ENCODE measurements at places on chromosomes 1 and 21. TPM values are rescaled to one million over a fixed set of nuclear protein-coding genes. Genes with fewer than 3 reads are reported as not detected.

DNA sequence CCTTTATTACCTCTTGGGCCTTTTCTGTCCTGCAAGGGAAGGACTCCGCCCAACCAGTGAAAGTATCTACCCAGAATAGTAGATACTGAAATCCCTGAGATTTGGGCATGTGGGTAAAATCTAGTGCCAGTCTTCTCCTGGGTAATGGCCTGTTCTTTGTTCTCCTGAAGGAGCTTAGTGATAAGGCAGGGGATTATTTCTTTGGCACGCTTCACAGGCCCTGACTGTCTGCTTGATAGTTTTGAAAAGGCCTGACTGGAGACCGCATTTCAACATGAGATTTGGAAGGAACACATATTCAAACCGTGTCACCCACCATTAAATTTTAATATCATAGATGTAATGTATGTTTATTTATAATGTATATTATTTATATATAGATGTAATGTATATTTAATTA, 48.9 kb downstream of the RASAL2 start:
- no peaks in the 10 kb centered on the region for H3K4me1 ChIP-seq
- H3K27me3 ChIP-seq: no peaks in the 10 kb centered on the region
- H3K27ac ChIP-seq: no peak overlapping the region
- no peak overlapping the region for H3K4me3 ChIP-seq
- no peaks in the 10 kb centered on the region for H3K36me3 ChIP-seq

- no peaks in the 10 kb centered on the region for H3K36me3 ChIP-seq
- no peaks in the 10 kb centered on the region for H3K27me3 ChIP-seq
- no peak for DNase-seq
Observed at GRCh38 chr21:40152476-40152875, 285.2 kb downstream of the PCP4 start.

GRCh38 chr1:21774835-21775549, 8.0 kb downstream of the USP48 start:
- H3K36me3 ChIP-seq: peaks cover 22% of the 10 kb centered on the region
- H3K4me1 ChIP-seq: peaks cover 70% of the 10 kb centered on the region
- no peak overlapping the region for H3K27ac ChIP-seq
- no peak overlapping the region for H3K4me3 ChIP-seq

DNA sequence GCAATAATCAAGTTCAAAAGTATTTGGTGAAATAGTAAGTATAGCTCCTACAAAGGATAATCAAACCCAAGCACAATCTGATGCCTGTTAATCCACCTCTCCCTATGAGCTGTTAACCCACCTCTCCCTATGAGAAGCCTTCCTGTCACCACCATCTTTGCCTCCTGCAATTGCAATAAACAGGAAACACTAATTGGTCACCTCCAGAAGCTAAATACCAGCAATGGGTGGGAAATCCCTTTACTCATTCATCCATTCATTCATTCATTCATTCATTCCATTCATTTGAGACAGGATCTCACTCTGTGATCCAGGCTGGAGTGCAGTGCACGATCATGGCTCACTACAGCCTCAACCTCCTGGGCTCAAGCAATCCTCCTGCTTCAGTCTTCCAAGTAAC, 132.8 kb downstream of the RERE start:
- H3K27me3 ChIP-seq: no peaks in the 10 kb centered on the region
- H3K4me1 ChIP-seq: peaks cover 41% of the 10 kb centered on the region
- no peak for DNase-seq
- no peak overlapping the region for H3K4me3 ChIP-seq

DNA sequence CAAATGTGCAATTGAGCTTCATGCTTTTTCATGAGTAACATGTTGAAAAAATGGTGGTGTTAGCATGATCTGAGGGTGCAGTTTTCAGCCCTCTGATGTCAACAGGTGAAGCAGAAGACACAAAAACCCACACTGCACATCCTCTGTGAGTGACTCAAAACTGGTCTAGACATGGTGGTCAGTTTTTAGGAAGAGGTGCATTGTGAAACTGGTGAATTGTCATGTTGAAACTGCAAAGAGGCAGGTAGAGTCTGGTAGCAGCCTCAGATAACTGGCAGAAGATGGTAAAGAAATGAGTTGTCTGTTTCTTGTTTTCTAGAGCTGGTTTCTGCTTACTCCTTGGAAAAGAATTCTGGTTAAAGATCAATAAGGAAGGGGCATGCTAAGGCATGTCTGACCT, 97.3 kb upstream of the HMCN1 start:
- no peaks in the 10 kb centered on the region for H3K27me3 ChIP-seq
- peak; percentile 70 for DNase-seq
- peaks cover 18% of the 10 kb centered on the region for H3K4me1 ChIP-seq
- peaks cover 15% of the 10 kb centered on the region for H3K36me3 ChIP-seq

- H3K36me3 ChIP-seq: no peaks in the 10 kb centered on the region
- no peak for DNase-seq
- H3K4me1 ChIP-seq: peaks cover 7% of the 10 kb centered on the region
Observed at GRCh38 chr1:116368241-116368640, 4.8 kb upstream of the ATP1A1 start.

GRCh38 chr1:206493279-206493678, 14.1 kb upstream of the RASSF5 start:
- no peak overlapping the region for H3K4me3 ChIP-seq
- no peak overlapping the region for H3K27ac ChIP-seq
- DNase-seq: no peak
- peaks cover 2% of the 10 kb centered on the region for H3K36me3 ChIP-seq
- H3K27me3 ChIP-seq: no peaks in the 10 kb centered on the region

- H3K27ac ChIP-seq: no peak overlapping the region
- H3K36me3 ChIP-seq: no peaks in the 10 kb centered on the region
- H3K4me3 ChIP-seq: no peak overlapping the region
- DNase-seq: no peak
- H3K4me1 ChIP-seq: peaks cover 9% of the 10 kb centered on the region
Observed at GRCh38 chr21:36744560-36745231, 45.8 kb downstream of the SIM2 start.

DNA sequence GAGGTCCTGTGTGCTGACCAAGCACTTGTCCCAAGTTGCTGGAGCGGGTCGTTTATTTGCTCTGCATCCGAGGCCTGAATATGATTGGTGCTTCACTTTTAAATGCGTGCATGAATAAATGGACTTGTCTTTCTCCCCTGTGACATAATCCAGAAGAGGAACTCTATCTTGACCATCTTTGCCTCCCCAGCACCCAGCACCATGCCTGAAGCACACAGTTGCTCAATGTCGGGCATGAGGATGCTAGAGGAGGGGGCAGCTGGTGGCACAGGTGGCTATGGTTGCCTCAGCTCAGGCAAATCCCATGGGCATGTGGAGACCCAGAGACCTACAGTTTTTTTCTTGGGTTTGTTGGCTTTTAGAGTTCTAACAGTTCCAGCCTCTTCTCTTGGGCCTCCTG, 142.6 kb downstream of the KAZN start:
- H3K4me3 ChIP-seq: no peak overlapping the region
- DNase-seq: no peak
- no peak overlapping the region for H3K27ac ChIP-seq
- H3K27me3 ChIP-seq: peaks cover 30% of the 10 kb centered on the region
- no peaks in the 10 kb centered on the region for H3K4me1 ChIP-seq

DNA sequence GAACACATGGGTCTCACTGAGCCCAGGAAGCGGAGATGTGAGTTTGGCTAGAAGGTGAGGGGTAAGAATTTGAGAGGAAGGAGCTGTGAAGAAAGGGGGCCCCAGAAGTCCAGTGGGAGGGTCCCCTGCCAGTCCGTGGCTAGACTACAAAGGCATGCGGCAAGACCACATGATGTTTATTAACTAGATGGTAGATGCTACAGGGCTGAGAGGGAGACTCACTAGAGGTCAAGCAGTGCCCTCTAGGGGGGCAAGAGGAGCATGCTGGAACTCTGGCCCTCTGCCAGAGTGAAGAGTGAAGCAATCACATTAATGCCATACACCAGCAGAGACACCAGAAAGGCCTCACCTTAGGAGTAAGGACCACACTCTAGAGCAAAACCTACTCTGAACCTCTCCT, 12.2 kb downstream of the KIAA0319L start:
- DNase-seq: peak; percentile 59
- H3K27ac ChIP-seq: no peak overlapping the region
- peaks cover 5% of the 10 kb centered on the region for H3K36me3 ChIP-seq
- H3K4me3 ChIP-seq: no peak overlapping the region

DNA sequence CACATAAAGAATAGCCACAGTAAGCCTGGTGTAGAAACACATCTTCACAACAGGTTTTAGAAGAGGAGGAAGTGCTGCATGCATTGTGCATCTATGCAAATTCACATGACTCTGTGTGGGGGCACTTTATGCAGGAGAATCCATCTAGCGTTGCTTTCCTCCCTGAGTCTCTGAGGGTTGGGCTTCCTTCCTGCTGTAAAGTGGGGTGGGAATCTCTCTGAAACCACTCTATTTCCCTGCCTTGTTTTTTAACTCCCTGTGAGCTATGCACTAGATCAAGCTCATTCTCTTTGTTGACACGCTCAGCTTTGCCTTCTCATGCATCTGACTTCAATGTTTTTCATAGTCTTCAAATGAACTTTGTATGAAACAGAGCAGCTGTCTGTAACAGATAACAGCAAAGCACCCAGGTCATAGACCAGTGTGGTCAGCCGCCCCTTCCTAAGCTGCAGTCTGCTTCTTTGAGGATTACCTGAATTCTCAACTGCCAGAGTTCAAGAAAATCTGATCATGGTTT, 102.7 kb upstream of the DPH5 start:
- no peaks in the 10 kb centered on the region for H3K27me3 ChIP-seq
- H3K36me3 ChIP-seq: peaks cover 4% of the 10 kb centered on the region
- peak overlapping the region; percentile 81 for H3K27ac ChIP-seq
- DNase-seq: no peak

- DNase-seq: peak; percentile 83
- no peak overlapping the region for H3K27ac ChIP-seq
- H3K36me3 ChIP-seq: no peaks in the 10 kb centered on the region
- H3K27me3 ChIP-seq: peaks cover 5% of the 10 kb centered on the region
Observed at GRCh38 chr1:23838401-23838866, 13.2 kb upstream of the HMGCL start.

GRCh38 chr1:5223206-5223605, 568.8 kb downstream of the AJAP1 start:
- H3K27me3 ChIP-seq: peaks cover 12% of the 10 kb centered on the region
- no peak overlapping the region for H3K27ac ChIP-seq
- H3K4me1 ChIP-seq: no peaks in the 10 kb centered on the region
- H3K36me3 ChIP-seq: no peaks in the 10 kb centered on the region

DNA sequence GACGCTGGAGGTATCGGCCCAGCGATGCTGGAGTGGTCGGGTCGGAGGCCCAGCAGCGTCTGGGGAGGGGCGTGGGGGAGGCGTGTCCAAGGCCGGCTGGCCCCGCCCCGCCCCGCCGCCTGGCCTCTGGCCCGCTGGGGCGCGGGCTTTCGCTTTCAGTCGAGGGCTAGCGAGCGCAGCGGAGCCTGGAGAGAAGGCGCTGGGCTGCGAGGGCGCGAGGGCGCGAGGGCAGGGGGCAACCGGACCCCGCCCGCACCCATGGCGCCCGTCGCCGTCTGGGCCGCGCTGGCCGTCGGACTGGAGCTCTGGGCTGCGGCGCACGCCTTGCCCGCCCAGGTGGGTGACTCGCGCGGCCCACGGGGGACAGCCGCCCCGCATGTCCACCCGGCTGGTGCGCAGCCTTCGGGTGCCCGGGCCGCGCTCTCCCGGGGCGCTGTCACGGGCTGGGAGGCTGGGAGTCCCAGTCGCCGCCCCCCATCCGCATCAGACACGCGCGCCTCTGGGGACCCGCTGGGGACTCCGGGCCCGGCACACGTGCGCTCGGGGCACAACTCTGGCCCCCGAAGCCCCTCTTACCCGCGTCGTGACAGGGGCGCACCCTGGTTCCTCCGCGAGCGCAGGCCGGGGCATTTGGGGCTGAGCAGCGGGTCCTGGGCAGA, at the start of gene TNFRSF1B:
Gene TNFRSF1B, plus strand, starts transcription at position 158 of the 659 bp plus-strand sequence. Its CDS starts 101 bp downstream, at position 259.
- no peaks in the 10 kb centered on the region for H3K27me3 ChIP-seq
- H3K27ac ChIP-seq: peak within 1 kb of the TSS; percentile 97
- peak; percentile 88 for DNase-seq
- H3K36me3 ChIP-seq: peaks cover 17% of the 10 kb centered on the region
- H3K4me3 ChIP-seq: peak within 1 kb of the TSS; percentile 98
- H3K4me1 ChIP-seq: peaks cover 82% of the 10 kb centered on the region

DNA sequence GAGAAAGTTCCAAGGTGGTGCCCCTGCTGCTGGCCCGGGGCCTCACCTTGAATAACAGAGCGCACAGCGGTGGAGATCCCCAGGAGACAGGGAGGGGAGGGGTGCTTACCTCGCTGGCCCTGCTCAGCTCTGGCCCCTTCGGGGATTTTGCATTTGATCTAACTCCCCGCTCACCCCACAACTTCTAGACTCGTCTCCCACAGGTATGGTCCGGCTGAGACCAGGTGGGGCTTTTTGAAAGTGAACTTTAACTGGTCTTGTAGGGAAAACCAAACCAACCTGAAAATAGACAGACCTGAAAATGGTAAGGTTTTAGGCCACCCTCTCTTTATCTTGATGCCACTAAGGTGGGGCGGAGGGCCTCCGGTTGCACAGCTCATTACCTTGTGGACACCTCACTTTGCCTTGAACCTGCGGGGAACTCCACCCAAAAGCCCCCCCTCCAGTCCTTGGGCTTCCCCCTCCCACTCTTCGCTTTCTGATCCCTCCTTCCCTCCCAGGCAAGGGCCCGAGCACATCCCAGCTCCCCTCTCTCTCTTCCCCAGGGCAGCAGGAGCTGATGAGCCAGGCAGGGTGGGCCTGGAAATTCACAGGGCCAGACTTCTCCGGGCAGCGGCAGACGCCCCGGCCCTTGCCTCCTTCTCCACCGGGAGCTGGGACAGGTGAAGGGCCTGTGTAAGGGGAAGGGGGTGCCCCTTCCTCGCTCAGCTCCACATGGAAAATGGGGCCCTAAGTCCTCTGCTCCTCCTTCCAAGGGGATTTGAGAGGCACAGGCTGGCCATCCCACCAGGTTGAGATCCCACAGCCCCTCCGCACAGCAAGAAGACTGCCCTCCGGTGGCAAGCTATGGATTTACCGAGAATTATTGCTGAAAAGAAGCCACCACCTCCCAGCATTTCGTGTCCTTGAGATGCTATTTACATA, 16.1 kb downstream of the TNFRSF8 start:
- peaks cover 60% of the 10 kb centered on the region for H3K4me1 ChIP-seq
- DNase-seq: peak; percentile 65
- H3K27ac ChIP-seq: peak overlapping the region; percentile 83
- peaks cover 23% of the 10 kb centered on the region for H3K36me3 ChIP-seq
- H3K4me3 ChIP-seq: peak overlapping the region; percentile 69

DNA sequence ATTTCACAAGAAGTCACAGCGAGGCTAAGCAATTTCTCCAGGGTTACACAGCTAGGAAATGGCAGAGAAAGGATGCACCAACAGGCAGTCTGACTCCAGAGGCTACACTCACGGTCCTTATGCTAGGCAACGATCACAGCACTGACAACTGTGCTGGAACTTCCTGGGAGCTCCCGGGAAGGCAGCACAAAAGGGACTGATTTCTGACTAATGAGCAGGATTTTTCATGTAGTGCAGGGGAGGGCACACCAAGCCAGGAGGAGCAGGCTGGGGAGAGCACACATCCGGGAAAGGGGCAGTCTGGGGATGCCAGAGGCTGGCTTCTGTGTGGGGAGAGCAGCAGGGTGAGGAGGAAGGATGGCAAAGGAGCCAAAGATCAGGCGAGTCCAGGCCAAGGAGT, 486.7 kb downstream of the OMA1 start:
- H3K27ac ChIP-seq: no peak overlapping the region
- no peaks in the 10 kb centered on the region for H3K27me3 ChIP-seq
- no peaks in the 10 kb centered on the region for H3K4me1 ChIP-seq
- no peak for DNase-seq

Gene TMEM234
- total RNA-seq: 9.8 TPM

Gene PRKAA2
- total RNA-seq: not detected

Gene UTS2
- not detected for total RNA-seq

Gene REN
- total RNA-seq: not detected

Gene UBE4B
- total RNA-seq: 25.6 TPM

Gene CYP4Z1
- total RNA-seq: not detected

Measured in activated T-cell treated with anti-CD3 and anti-CD28 coated beads, Interleukin-2, amount 50 U/mL, for 72 hours (primary cell).